Aorta (tissue), 5 donors: ENCODE measurements at places on chromosomes 3 and 15. TPM values are rescaled to one million over a fixed set of nuclear protein-coding genes. Genes with fewer than 3 reads are reported as not detected.

DNA sequence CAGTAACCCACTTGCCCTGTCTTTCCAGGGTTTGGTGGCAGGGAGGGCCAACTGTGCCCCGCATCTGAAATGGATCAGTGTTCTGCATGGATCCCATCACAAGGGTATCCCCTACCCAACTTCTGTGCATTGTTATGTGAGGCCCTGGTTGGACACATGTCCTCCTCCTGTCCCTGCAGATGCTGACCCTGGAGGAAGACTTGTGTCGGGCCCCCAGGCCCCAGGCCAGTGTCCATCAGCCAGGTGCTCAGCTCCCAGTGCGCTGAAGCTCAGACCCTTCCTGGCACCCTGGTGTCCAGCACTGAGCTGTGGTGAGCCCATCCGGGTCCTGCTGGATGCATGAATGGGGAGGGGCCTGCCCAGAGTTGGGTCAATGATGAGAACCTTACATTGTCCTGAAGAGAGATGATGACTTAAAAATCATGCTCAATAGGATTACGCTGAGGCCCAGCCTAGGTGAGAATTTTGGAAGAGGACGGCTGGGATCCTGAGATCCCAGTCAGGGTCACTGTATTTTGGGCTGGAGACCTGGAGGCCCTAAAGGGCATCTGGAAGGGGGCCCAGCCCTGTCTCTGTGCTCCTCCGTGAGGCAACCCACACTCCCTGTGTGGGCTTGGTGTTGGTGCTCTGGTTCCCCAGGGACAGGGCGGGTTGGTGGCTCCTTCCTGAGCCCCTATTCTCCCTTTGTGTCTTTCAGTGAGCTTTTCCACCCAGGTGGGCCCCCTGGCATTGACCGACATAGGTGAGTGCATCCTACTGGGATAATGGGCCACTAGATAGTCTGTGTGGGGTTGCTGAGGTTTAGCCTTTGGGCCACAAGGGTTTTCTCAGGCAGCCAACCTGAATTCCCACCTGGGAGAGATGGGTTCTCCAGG, 199.1 kb downstream of the UBE3A start:
- peak; percentile 4 for DNase-seq
- no peaks in the 10 kb centered on the region for H3K4me1 ChIP-seq
- H3K27me3 ChIP-seq = no peaks in the 10 kb centered on the region

- H3K27me3 ChIP-seq = no peaks in the 10 kb centered on the region
- no peak overlapping the region for H3K4me3 ChIP-seq
- H3K36me3 ChIP-seq = no peaks in the 10 kb centered on the region
- no peak for DNase-seq
- H3K4me1 ChIP-seq = peaks cover 9% of the 10 kb centered on the region
- H3K27ac ChIP-seq = peak overlapping the region; percentile 20
These were observed 40.5 kb downstream of the FILIP1L start for GRCh38 chr3:100073714-100074307.

DNA sequence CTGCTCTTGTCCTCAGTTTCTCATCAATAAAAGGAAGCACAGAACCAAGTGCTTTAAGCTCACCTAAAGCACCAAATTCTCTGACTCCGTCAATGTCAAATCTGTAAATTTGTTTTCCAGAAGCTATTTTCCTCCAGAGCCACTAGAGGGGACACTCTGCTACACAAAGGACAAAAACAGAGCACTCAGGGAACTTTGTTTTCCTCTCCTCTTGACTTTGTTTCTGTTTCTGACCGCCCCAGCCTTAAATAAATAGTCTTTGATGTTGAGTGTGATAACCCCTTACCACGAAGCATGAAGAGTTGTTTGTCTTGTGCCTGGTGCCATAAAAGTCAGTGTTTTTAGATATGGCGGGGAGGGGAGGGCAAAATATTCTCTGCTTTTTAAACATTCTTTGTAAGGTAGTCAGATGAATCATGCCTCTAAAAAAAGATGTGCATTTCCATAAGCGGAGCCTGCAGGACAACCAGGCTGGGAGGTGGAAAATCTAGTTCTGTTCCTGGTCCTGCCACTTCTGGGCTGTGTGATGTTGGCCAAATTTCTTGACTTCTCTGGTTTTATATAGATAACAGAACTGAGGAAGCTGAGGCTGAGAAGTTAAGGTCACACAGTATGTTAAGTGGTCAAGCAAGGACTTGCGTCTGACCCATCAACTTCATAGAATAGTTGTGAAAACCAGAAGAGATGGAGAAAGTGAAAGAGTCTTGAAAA, 7.3 kb upstream of the ZBTB38 start:
- peak overlapping the region; percentile 59 for H3K27ac ChIP-seq
- DNase-seq = no peak
- no peaks in the 10 kb centered on the region for H3K27me3 ChIP-seq
- no peaks in the 10 kb centered on the region for H3K36me3 ChIP-seq

GRCh38 chr3:115862099-115862498, 238.8 kb downstream of the GAP43 start:
- no peaks in the 10 kb centered on the region for H3K36me3 ChIP-seq
- H3K4me1 ChIP-seq = no peaks in the 10 kb centered on the region
- no peak for DNase-seq

Gene ARHGEF26
- 26.9 TPM for total RNA-seq

- DNase-seq = no peak
- no peak overlapping the region for H3K27ac ChIP-seq
- H3K27me3 ChIP-seq = peaks cover 4% of the 10 kb centered on the region
- no peaks in the 10 kb centered on the region for H3K36me3 ChIP-seq
- H3K4me3 ChIP-seq = no peak overlapping the region
These were observed 36.8 kb upstream of the RFTN1 start for GRCh38 chr3:16550305-16550675.

- no peaks in the 10 kb centered on the region for H3K27me3 ChIP-seq
- no peak overlapping the region for H3K4me3 ChIP-seq
- H3K27ac ChIP-seq = no peak overlapping the region
These were observed 179.4 kb downstream of the OPA1 start for GRCh38 chr3:193772422-193772763.
